ENCODE measurements at places on chromosomes 13 and 19. TPM values are rescaled to one million over a fixed set of nuclear protein-coding genes. Genes with fewer than 3 reads are reported as not detected.

- H3K27me3 ChIP-seq, result peaks cover 12% of the 10 kb centered on the region
- DNase-seq, result no peak
- H3K36me3 ChIP-seq, result no peaks in the 10 kb centered on the region
- H3K4me3 ChIP-seq, result no peak overlapping the region
- H3K27ac ChIP-seq, result no peak overlapping the region
Measured at GRCh38 chr13:38582133-38582532, 104.7 kb upstream of the FREM2 start.

DNA sequence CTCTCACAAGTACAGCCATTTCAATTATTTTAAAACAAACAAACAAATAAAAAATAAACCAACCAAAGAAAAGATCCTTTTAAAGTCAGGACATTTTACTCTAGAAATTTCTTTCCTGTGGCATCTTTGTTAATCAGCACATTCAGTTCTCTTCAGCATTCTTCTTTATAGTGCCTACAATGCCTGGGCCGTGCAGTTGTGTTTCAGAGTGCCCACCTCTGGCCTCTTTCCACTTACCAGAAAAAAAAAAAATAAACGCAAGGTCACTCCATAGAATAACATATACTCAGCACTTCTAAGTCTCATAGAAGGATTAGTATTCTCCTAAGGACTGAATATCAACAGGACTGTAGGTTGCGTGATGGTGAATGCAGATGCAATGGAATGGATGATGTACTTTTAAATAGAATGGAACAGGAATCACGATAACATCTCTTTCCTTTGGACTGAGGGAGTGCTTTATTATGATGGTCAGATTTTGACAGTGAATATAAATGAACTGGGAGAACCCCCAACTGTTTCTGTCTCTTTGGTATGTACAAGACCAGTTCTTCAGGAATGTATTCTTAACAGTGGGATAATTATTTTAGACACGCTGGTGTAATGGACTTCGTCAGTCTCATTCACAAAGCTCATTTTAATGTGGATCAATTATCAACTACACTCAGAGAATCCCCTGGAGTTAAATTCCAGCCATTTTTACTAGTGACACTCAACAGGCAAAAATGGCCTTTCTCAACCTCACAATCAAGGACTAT is 125.0 kb upstream of the NBEA start:
- H3K4me1 ChIP-seq, result no peaks in the 10 kb centered on the region
- no peak overlapping the region for H3K27ac ChIP-seq
- H3K27me3 ChIP-seq, result no peaks in the 10 kb centered on the region
- DNase-seq, result no peak
- H3K36me3 ChIP-seq, result no peaks in the 10 kb centered on the region

DNA sequence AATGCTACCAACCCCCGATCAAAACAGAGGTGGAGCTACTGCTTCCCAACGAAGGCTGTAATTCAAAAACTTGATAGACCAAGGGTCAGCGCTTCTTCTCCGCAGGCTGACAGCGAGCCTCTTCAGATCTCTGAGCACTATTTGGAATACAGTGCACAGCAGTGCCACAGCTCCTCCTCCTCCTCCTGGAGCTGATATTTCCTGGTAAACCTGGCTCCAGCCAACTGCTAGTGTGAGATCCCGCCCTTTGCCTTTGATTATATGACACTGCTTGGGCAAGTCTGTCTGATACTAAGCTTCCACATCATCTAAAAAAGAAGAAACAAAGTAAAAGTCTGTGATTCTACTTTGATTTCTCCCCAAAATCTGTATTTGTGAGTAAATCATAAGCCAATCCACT is 710.5 kb downstream of the DACH1 start:
- H3K27ac ChIP-seq, result no peak overlapping the region
- H3K27me3 ChIP-seq, result no peaks in the 10 kb centered on the region
- H3K36me3 ChIP-seq, result no peaks in the 10 kb centered on the region
- no peak for DNase-seq
- no peak overlapping the region for H3K4me3 ChIP-seq

GRCh38 chr19:48833977-48834376 is 2.3 kb downstream of the HSD17B14 start:
- peaks cover 11% of the 10 kb centered on the region for H3K27me3 ChIP-seq
- no peak for DNase-seq
- no peak overlapping the region for H3K27ac ChIP-seq
- peaks cover 5% of the 10 kb centered on the region for H3K36me3 ChIP-seq
- peaks cover 16% of the 10 kb centered on the region for H3K4me1 ChIP-seq
- H3K4me3 ChIP-seq, result no peak overlapping the region

DNA sequence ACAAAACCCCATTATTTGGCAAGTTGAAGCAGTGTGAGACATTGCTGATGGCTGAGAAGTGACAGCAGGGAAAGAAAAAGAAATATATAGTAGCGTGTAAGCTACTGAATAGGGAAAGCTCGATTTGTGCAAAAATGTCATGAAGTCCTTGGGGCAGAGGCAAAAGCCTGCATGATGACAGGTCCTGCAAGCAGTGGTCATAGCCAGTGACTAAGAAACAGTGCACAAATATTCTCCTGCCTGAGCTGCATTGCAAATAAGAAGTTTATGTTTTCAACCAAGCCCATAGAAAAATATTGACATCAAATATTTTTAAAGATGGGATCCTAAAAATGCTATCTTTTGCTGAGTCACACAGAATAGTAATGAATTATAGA is 270.0 kb downstream of the SLITRK6 start:
- no peak for DNase-seq
- no peaks in the 10 kb centered on the region for H3K27me3 ChIP-seq
- no peak overlapping the region for H3K27ac ChIP-seq
- H3K4me1 ChIP-seq, result no peaks in the 10 kb centered on the region

DNA sequence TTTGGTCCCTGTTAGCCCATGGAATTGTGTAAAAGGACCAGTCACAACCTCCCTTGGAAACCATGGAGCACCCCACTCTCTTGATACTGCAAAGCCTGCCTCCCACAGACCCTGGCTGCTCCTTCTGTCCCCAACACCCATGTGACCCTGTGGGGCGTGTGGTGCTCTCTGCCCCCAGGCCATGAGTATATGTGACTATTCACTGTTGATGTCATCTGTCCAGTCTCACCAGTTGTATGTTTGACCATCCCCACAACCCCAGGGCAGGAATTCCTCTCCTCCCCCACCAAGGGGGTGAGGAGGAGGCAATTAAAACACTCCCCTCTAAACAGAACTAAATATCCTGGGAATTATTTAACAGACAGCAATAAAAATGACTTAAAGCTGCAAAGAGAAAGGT is 35.2 kb downstream of the KCTD15 start:
- H3K27me3 ChIP-seq, result peaks cover 30% of the 10 kb centered on the region
- H3K4me3 ChIP-seq, result no peak overlapping the region
- H3K36me3 ChIP-seq, result peaks cover 8% of the 10 kb centered on the region

- H3K4me3 ChIP-seq, result peak overlapping the region; percentile 78
- H3K27ac ChIP-seq, result no peak overlapping the region
- DNase-seq, result no peak
Measured at GRCh38 chr19:16198370-16198651, 600 bp downstream of the AP1M1 start.

DNA sequence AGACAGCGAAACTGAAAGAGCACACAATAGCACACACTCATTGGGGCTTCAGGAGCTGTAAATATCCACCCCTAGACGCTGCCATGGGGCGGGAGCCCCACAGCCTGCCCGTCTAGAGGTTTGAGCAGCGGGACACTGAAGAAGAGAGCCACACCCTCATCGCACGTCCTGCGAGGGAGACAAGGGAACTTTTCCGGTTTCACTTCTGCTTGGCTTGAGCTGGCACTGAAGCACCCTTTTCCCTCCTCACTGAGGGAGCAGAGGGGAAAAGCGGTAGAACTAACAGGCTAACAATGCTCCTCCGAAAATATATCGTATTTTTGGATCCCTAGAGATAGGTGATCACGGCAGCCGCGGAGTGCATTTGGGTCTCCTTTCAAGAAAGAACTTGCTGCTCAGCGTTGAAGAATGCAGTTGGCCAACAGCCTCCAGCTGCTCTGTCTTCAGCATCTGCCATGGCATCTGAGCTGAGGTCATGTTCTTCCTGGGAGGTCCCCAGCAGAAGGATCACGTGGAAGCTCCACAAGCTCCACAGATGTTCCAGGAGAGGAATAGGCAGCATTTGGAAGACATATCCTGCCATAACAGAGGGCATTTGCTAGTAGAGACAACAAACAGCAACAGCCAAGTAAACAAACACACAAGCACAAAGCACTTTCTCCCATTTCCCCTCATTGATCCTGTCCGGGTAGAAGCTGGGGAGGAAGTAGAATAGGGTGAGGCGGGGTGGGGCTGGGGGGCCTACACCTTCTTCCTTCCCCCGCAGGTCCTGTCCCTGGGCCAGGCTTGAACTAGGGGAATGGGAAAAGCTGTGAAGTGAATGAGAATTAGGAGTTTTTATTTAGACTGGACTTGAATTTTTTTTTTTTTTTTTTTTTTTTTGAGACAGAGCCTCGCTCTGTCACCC is 44.8 kb upstream of the ALOX5AP start:
- peaks cover 8% of the 10 kb centered on the region for H3K4me1 ChIP-seq
- H3K4me3 ChIP-seq, result peak overlapping the region; percentile 83
- H3K36me3 ChIP-seq, result peaks cover 2% of the 10 kb centered on the region

Gene OSCAR
- 2.5 TPM for total RNA-seq

Gene DENND1C
- total RNA-seq, result 105 TPM

Gene C3
- total RNA-seq, result 0.35 TPM

Gene ITGBL1
- total RNA-seq, result not detected

Gene ZNF600
- total RNA-seq, result 5.7 TPM

Gene MATK
- 13.3 TPM for total RNA-seq

Gene UBE2L5
- total RNA-seq, result not detected

Gene ZNF135
- total RNA-seq, result 0.16 TPM

Gene PRRG2
- 1.1 TPM for total RNA-seq
